Stimulated activated naive B cell treated with anti-CD40 and anti-IgM and Interleukin-4, amounts not matched to agents 10 μg/mL and 1 μg/mL and 100 μg/mL, for 72 hours (primary cell): ENCODE measurements at places on chromosomes 2 and 18.
A peak's percentile ranks its signal among the peaks of the same experiment; 100 is the strongest.

- H3K27me3 ChIP-seq, result no peaks in the 10 kb centered on the region
- no peaks in the 10 kb centered on the region for H3K36me3 ChIP-seq
- no peak for DNase-seq
- no peak overlapping the region for H3K4me3 ChIP-seq
Observed at GRCh38 chr2:145007093-145007959, 487.4 kb upstream of the ZEB2 start.

DNA sequence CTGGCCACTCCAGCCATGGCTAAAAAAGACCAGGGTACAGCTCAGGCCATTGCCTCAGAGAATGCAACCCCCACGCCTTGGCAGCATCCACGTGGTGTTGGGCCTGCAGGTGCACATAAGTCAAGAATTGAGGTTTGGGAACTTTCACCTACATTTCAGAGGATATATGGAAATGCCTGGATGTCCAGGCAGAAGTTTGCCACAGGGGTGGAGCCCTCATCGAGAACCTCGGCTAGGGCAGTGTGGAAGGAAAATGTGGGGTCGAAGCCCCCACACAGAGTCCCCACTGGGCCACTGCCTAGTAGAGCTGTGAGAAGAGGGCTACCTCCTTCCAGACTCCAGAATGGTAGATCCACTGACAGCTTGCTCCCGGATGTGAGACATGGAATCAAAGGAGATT is 477.3 kb downstream of the LPIN1 start:
- H3K27ac ChIP-seq, result no peak overlapping the region
- no peaks in the 10 kb centered on the region for H3K27me3 ChIP-seq
- H3K36me3 ChIP-seq, result peaks cover 11% of the 10 kb centered on the region
- DNase-seq, result no peak
- H3K4me1 ChIP-seq, result no peaks in the 10 kb centered on the region

GRCh38 chr2:218745559-218746469 is 35.2 kb downstream of the TTLL4 start:
- no peak overlapping the region for H3K4me3 ChIP-seq
- H3K4me1 ChIP-seq, result peaks cover 16% of the 10 kb centered on the region
- H3K27me3 ChIP-seq, result no peaks in the 10 kb centered on the region
- no peak for DNase-seq

DNA sequence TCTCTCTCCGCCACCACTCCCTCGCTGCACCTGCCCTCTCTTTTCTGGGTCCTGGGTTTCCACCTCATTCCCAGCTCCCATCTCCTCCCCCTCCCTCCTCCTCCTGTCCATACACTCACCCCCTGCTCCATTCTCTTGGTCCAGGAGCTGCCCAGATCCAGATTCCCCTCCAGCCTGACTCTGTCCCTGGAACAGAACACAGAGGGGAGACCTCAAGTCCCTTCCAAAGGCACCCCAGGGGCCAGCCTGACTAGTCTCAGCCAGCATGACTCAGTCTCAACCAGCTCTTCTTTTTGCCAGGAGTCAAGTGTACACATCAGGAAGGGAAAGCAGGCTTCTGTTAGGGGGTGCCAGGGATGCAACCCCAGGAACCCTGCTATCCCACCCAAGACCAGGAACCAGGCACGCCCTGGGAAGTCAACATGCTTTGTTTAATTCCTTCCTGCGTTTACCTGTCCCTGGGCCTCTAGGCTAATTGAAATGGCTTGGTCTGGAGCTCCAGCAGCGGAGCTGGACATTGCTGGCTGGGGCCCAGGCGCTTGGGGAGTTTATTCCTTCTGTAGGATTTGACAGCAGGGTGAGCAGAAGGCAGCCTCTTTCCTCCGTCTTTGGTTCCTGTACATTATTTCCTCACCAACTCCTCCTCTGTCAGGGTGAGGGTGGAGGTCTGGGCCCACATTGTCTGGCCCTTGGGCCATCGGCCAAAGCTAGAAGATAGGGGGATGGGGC is 28.4 kb upstream of the SELENOI start:
- no peaks in the 10 kb centered on the region for H3K27me3 ChIP-seq
- no peak for DNase-seq
- no peak overlapping the region for H3K27ac ChIP-seq

DNA sequence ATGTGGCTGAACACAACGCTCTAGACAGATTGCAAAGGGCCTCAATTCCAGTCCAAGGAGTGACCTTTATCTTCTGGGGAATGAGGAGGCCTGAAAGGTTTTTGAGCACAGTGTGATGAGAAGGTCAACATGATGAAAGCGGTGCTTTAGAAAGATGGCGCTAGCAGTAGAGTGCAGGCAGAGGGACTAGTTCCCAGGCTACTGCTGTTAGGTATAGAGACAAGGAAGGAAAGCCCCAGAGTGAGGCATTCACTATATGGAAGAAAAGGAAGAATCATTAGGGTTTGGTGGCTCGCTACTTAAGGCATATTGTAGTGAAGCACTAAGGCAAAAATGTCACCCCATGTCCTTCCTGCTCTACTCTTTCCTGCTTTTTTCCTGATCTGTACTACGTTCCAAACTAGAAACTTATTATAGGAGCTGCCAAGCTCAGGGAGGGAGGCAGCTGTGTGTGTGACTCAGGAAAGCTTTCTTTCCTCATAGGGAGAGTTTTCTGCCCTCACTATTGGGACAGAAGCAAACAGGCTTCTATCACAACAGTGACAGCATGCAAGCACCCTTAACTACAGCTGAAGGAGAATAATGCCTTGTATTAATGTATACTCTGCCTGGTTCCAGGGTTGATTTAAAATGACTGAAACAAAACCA is 160.8 kb upstream of the CAVIN2 start:
- H3K4me1 ChIP-seq, result no peaks in the 10 kb centered on the region
- no peak overlapping the region for H3K27ac ChIP-seq
- H3K4me3 ChIP-seq, result no peak overlapping the region
- DNase-seq, result no peak
- H3K27me3 ChIP-seq, result no peaks in the 10 kb centered on the region

DNA sequence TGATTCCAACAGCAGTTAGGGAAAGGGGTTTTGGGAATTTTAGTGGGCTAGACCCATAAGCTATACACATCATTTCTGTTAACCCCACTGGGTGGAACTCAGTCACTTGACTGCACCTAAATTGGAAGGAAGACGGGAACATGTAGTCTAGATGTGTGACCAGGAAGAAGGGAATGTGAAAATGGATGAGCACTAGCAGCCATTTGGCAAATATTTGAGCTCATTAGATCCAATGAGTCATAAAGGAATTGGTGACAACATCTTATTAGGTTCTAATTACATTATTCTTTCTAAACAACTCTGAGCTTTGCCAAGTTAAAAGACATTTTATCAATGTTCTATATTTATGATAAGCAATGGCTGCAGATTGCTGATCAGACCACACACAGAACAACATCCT is 400.6 kb downstream of the IRS1 start:
- no peaks in the 10 kb centered on the region for H3K4me1 ChIP-seq
- H3K27me3 ChIP-seq, result no peaks in the 10 kb centered on the region
- H3K27ac ChIP-seq, result no peak overlapping the region
- no peak for DNase-seq

DNA sequence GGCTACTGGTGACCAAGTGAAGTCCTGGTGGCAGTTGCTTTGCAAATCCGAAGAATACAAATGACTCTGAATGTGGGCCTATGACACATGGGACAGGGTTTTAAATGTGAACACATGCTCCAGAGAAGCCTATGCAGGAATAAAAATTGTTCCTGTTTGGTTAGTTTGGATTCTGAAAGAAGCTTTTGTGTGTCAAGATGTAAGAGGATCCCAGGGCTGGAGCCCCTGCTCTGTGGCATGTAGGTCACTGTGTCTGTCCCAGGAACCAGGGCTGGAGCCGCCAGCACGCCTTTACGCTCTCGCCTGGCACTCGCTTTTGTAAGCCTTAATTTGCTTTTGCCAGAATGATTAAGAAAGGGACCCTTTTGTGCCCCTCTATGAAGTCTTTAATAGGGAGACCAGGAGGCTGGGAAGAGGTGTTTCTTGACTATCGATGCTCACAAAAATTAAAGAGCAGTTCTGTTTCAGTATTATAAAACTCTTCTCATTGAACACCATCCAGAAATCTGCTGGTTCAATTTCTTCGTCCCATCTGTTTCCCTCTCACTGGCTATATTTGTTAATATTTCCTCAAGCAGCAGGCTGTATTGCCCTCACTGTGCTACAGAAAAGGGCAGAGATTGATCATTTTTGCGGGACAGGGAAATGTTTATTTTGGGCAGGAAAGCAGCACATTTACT is 532.7 kb upstream of the POU3F3 start:
- no peak overlapping the region for H3K27ac ChIP-seq
- no peaks in the 10 kb centered on the region for H3K36me3 ChIP-seq
- no peaks in the 10 kb centered on the region for H3K4me1 ChIP-seq
- DNase-seq, result no peak

DNA sequence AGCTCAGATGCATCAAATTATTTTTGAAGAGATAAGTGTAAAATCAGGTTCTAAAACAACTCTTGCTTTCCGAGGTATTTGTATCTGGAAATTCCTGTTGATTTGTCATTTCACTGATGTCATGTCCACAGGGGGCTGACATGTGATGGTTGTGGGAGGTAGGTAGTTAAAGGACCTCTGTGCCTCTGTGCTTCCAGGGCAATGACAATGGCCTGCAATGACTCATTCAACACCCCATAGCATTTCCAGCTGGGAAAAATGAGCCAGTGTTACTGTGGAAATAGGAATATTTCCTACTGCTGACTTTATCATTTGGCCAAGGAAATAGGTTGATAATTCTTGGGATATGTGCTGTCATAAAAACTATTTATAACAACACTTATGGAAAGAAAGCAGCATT is 86.2 kb upstream of the CCDC195 start:
- no peak for DNase-seq
- H3K36me3 ChIP-seq, result peaks cover 50% of the 10 kb centered on the region
- no peak overlapping the region for H3K4me3 ChIP-seq
- no peaks in the 10 kb centered on the region for H3K27me3 ChIP-seq
- H3K4me1 ChIP-seq, result no peaks in the 10 kb centered on the region

- H3K27ac ChIP-seq, result no peak overlapping the region
- no peak for DNase-seq
- H3K4me3 ChIP-seq, result no peak overlapping the region
- H3K4me1 ChIP-seq, result no peaks in the 10 kb centered on the region
- H3K36me3 ChIP-seq, result no peaks in the 10 kb centered on the region
- H3K27me3 ChIP-seq, result no peaks in the 10 kb centered on the region
Observed at GRCh38 chr18:29629493-29630036, 1413.0 kb downstream of the DSC3 start.

DNA sequence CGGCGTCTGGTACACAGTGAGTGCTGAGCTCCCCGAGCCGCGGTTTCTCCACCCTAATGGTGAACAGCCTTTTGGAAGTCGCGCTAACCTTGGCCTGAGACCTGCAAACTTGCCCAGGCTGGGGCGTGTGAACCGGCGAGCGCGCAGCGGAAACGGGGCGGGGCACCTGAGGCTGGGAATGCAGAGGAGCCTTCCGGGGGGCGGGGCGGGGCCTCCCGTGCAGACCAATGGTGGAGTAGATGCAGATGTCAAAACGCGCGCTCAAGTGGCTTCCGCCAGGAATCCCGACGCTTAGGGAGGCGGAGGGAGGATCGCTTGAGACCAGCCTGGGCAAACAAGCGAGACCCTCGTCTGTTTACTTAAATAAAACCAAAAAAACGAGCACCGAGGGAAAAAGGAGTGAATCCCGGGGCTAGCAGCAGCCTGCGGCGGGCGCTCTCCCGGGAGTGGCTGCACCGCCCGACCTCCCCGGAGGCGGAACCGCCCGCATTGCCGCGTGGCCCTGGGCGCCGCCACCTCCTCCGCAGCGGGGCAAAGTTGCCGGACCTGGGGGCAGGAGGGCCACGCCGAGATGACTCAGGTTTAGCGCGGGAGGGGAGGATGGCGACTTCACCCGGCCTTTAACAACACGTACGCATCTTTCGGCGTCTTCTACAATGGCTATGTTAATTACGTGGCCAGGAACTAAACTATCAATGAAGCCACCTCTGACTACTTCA is 2.2 kb upstream of the RRM2 start:
- peaks cover 9% of the 10 kb centered on the region for H3K27me3 ChIP-seq
- H3K27ac ChIP-seq, result peak overlapping the region; percentile 99
- DNase-seq, result peak; percentile 88

DNA sequence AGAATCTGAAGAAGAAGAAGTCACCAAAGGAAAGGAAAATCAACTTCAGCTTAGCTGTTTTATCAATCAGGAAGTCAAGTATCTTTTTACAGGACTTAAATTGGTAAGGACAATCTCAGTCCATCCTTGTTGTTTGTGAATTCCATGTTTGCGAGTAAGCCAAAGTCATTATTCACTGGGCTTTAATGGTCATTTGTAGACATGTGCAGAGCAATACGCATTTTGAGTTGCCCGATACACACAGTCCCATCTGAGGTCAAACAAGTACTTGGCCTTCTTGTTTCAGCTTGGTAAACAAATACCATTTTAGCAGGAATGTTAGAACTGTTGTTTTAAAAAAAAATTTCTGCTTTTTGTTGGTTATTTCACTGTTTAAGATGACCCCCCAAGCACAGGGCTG is 40.9 kb downstream of the USP14 start:
- no peak overlapping the region for H3K27ac ChIP-seq
- DNase-seq, result no peak
- no peak overlapping the region for H3K4me3 ChIP-seq
- H3K4me1 ChIP-seq, result no peaks in the 10 kb centered on the region

DNA sequence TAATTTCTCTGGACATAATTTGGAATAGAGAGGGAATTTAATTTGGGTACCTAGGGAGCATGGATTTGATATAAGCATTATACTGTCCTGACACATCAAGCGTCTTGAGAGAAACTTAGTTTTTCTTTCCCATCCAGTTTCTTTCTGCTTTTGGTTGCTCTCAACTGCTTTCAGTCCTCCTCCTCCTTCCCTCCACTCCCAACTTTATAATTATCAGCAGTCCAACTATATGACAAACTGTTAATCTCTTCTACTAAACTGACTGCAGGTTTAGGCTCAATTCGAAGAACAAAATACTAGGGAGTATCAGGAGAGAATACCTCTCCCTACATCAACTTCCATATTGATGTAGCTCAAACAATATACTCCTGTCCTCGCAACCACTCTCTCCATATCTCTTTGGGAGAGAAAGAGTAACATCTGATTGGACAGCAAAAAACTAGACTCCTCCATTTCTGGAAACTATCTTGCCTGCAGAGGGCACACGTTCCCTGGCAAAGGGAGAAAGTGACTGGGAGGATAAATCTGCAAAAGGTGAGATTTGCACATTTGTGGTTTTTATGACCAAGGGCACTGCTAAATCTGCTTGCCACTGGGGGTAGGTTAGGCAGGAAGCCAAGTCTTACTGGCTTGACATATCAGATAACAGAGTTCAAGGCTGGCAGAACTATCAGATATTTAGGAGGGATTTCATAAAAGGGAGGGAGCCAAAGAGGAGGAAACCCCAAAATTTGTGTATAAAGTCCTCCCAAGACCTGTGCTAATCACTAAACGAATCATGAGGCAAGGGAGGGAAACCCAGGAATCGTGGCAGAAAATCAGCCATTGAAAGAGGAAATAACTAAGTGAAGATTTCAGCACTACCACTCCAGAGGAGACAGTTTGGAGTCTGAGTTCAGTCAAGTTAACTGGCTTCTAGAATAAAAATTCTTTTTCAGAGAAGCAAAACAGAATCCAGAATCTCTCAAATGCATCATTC is 40.0 kb downstream of the ICA1L start:
- H3K36me3 ChIP-seq, result no peaks in the 10 kb centered on the region
- peaks cover 9% of the 10 kb centered on the region for H3K4me1 ChIP-seq
- H3K27ac ChIP-seq, result no peak overlapping the region
- no peak overlapping the region for H3K4me3 ChIP-seq
- DNase-seq, result peak; percentile 35
- H3K27me3 ChIP-seq, result no peaks in the 10 kb centered on the region
